Suprapubic skin (tissue), 4 donors: ENCODE measurements at places on chromosomes 6 and 20. TPM values are rescaled to one million over a fixed set of nuclear protein-coding genes. Genes with fewer than 3 reads are reported as not detected.

The LPA gene
- total RNA-seq, result not detected

- no peak for DNase-seq
Observed at GRCh38 chr6:45532721-45533210, 155.0 kb upstream of the SUPT3H start.

The TFAP2A gene
- 97.0 TPM for total RNA-seq

- no peak for DNase-seq
Observed at GRCh38 chr20:63641146-63641791, 12.0 kb downstream of the STMN3 start.

DNA sequence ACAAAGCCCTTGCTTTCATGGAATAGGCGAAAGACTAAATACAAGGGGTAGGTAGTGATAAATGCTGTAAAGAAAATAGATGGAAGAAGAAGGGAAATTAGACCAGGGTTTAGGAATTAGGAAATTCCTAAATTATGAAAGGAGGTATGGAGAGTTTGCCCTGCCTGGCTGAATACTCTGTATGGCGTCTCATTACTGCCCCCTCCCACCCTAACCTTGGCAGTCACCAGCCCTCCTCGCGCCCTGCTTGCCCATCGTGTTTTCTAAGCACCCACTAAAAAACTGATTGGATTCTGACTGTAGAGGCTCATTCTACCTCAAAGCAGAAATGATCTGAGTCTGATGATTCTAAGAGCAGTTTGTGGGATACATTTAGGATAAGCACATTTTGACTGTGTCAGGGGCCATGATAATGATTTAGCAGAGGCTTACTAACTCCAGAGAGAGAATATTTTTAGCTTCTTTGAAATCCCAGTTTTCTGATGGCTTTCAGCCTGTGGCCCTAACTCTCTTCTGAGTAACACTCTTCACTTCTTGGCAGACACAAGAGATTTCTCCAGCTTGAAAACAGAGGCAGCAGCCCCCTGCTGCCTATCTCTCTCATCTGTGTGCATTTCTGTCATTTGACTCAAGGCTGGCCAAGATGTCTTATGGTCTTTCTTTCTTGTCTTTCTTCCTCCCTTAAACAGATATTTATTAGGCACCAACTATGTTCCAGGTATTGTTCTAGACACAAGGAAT, 1.4 kb upstream of the CHD6 start:
- no peak for DNase-seq

The CGA gene
- total RNA-seq, result 5.7 TPM

- no peak for DNase-seq
Observed at GRCh38 chr20:6654513-6655252, 112.8 kb upstream of the BMP2 start.

DNA sequence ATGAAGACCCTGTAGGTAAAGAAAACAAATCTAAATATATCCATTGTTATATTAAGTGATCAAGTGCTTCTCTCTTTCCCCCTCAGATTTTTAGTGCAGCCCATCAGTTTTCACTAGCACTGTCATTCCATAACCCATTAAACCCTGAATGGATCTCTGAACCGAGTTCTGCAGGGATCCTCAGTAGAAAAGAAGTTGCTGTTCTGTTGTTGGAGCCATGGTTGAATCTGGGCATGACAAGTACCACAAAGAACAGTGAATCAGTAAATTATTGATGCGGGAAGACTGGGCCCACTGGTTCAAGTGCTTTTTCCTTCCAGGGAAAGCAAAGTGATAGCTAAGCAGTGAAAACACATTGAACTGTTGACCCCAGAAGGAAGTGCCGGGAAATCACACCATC, 60.4 kb downstream of the LAMP5 start:
- no peak for DNase-seq

The FAM83C gene
- total RNA-seq, result 29.3 TPM

DNA sequence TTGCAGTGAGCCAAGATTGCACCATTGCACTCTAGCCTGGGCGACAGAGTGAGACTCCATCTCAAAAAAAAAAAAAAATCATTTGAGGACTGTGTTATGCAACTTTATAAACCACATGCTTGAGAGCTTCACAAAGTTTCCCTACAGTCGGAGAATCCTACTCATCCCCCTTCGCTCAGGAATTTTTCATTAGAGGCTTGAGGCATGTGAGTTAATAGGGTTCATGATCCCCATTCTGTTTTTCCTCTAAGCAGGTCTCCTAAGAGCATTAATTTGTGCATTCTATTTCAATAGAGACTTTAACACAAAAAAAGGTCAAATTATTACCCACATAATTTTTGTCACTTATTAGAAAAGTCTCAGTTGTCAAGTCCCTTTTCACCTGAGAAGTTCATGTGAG, 103.7 kb upstream of the SOX4 start:
- DNase-seq, result no peak

DNA sequence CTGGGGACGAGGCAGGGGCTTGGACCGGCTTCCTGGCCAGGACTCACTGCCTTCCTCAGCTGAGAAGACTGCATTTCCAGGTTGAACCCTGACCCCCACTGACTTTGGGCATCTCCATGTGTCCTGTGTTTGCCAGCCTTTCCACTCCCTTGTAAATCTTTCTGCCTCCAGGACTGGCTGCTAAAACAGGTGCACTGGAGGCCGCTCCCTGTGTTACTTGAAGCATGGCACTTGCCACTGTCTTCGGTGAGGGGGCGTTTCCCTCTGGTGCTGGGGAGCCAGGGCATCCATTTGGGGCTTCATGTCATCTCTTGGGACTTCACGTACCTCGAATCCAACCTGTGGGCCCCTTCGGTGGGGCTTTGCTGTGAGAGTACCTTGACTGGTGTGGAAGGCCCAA, 6.7 kb upstream of the RBM38 start:
- DNase-seq, result peak; percentile 70

DNA sequence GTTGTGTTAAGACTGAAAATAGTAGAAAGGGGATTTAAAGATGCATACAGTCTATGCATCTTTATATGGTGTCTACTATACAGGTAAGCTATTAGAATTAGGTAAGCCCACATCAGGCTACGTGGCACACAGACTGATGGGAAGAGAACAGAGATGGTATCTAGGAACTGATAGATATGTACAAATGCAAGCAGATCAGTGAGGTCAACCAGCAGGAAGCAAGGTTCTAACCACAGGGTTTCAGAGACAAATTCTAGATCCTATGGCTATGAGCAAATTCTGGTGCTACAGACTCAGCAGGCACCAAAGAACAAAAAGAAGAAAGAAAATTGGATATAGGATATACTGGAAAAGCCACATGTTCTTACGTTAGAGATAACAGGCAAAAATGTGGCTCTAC, 110.6 kb downstream of the TRDN start:
- DNase-seq, result no peak

- DNase-seq, result no peak
Observed at GRCh38 chr6:37860226-37860839, 40.8 kb downstream of the ZFAND3 start.

The DLL1 gene
- 75.6 TPM for total RNA-seq

The OR12D3 gene
- not detected for total RNA-seq

- peak; percentile 10 for DNase-seq
Observed at GRCh38 chr20:47498606-47499005, 3.1 kb upstream of the NCOA3 start.

DNA sequence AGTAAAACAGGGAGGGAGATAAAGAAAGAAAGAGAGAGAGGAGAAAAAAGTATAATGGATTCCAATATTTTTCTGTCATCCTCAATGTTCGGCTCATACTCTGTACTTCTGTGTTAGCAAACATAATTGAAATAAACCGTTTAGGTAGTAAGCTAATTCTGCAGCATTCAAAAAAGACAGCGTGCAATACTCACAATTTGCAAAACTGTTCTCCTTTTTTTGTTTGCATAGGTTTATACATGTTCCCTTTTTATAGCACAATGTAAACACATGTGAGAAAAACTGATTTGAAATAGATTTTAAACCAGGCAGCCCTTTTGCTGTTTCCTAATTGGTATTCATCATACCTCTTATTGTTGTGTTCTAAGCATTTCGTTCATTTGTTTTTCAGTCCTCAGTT, 188.9 kb downstream of the PLCB1 start:
- DNase-seq, result no peak

DNA sequence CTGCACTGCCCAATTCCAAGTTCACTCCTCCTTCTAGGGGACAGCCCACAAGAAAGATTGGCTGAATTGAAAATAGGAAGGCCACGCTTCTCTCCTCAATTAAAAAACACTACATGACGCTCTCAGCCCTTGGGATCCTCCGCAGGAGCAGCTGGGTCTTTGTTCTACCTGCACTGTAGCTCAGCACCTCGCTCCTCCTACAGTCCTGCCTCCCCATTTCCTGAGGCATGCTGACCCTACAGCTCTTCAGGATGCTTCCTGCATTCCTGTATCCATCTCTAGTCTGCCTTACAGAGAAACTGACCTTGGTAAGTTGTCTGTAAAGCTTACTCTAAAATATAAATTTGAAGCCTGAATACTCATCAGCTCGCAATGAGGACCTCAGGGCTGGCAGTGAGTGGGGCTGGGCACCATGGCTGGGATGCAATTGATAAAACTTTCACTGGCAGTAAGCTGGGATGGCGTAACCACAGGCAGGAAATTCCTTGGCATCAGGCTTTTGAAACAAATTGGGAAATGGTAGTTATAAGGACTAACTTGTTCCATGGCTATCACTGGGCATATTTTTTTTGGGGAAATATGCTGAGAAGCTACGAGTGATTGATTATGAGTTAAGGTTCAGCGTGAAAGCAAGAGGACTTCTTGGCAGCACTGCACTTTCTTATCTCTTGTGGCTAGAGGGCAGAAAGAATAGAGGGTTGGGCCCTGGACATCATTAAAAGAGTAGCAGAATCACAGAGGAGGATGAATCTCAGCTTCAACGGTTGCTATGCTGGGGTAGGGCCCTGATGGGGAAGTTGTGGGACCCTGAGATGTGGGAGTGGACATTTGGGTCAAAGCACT, 11.7 kb upstream of the SIRPB1 start:
- no peak for DNase-seq

GRCh38 chr6:169792306-169793015, 41.0 kb downstream of the ERMARD start:
- DNase-seq, result peak; percentile 37

DNA sequence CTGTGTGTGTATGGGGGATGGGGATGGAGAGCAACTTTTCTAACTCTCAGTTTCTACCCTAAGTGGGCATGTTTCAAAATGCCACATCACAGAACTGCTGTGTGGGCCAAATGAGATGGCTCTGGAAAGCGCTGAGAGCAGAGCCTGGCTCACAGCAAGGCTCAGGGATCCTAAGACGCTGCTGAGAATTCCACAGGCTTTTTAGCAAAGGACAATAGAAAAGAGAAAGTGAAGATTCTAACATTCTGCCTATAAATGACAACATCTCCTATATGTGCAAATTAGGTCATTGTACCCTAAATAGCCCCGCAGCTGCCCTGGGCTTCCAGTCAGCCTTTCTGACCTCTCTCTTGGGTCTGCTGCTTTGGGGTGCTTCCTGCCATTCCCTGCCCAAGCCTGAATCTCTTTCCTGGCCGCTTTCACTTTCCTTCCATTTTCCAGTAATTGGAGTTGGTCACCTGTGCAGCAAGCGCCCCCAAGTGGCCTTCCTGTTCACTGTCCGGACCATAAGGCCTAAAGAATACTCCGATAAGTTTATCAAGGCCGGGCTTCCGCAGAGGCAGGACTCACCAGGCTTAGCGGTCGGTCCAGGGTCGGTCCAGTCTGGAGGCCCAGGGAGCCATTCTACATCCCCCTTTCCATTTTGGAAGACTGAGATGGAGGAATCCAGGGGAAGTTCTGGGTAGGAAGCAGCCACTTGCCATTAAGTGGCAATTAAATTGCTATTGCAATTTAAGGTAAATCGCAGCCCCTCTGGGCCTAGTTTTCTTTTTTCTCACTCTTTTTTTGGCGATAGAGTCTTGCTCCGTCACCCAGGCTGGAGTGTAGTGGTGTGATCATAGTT, 6.7 kb upstream of the DDR1 start:
- peak; percentile 92 for DNase-seq

The CHMP4B gene
- 80.2 TPM for total RNA-seq

GRCh38 chr6:159446340-159446739, 246.7 kb downstream of the SOD2 start:
- no peak for DNase-seq

- no peak for DNase-seq
Observed at GRCh38 chr6:153084393-153084792, 46.7 kb downstream of the RGS17 start.

The ACSS1 gene
- total RNA-seq, result 80.0 TPM

The ENPP1 gene
- 2.9 TPM for total RNA-seq

The RPP21 gene
- 82.8 TPM for total RNA-seq

The ZNF311 gene
- total RNA-seq, result 0.15 TPM

GRCh38 chr6:22106451-22106850, 190.4 kb downstream of the PRL start:
- no peak for DNase-seq

DNA sequence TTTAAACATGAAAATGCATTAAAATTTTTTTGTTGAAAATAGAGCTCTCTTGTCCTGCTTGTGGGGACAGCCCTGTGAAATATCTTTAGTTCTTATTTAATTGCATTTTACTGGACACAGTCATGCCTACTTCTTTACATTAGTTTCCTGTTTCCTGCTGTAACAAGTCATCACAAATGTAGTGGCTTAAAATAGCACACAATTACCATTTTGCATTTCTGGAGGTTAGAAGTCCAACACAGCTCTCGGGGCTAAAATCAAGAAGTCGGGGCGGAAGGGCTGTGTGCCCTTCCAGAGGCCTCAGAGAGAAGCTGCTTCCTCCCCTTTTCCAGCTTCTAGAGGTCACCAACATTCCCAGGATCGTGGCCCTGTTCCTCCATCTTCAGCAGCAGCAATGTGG, 29.4 kb downstream of the PNLDC1 start:
- DNase-seq, result no peak

DNA sequence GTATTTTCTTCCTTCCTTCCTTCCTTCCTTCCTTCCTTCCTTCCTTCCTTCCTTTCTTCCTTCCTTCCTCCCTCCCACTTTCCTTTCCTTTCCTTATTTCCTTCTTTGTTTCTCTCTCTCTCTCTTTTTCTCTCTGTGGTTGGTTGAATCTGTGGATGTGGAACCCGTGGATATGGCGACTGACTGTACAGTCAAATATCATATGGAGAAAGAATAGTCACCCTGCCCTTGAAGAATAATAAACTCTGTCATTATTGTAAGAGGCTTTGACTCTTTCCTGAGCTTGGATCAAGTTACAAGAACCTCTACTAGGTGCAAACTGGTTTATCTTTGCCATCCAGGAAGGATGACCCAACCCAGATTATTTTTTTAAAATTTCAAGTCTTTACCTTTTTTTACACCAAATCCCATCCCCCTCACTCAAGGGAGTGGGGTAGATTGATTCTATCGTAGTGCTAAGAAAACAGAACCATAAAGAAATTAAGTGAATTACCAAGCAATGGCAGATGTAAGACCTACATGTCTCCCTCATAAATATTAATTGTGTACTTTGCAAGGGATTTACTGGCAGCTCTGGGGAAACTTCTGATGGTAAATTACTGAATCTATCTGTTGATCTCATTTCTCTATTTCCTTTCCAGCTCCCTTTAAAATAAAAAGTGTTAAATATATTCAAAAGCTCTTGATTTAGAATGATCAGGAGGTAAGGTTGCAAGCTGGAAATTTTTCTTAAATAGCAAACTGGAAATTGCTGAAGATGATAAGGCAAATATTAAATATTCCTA, 667.5 kb downstream of the UTRN start:
- no peak for DNase-seq

- DNase-seq, result no peak
Observed at GRCh38 chr20:33673410-33674293, 576 bp downstream of the NECAB3 start.
